ENCODE measurements at places on chromosomes 12 and 14. TPM values are rescaled to one million over a fixed set of nuclear protein-coding genes. Genes with fewer than 3 reads are reported as not detected.

DNA sequence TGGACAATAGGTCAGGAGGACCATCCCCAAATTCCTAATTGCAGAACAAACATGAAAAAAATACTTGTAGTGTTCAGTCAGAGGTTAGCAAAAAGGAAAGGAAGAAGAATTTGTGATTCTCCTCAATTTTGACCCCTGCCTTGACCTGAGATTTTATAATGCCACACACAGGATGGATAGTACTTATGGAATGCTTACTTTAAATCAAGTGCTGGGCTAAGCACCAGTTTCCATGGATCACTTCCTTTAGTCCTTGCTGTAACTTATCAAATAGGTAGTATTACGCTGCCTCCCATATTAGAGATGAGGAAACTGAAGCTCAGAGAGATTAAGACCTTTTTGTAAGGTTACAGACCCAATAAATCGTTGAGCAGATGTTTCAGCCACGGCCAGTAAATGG lies 81.2 kb upstream of the OVCH1 start:
- no peak for DNase-seq

DNA sequence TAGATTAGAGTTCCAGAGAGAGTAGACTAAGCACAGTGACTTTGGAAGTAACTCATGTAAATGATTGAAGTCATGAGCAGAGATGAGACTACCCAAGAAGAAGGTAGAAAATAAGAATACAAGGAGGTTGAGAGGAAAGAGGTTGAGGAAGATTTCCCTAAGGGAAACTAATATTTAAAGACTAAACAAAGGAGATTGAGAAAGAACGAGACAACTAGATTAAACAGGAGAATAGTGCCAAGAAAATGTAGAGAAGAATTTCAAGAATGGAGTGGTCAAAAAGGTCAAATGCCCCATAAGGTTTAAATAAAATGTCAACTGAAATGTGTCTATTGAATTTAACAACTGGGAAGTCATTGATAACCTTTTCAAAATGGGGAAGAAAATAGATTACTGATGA lies 59.0 kb downstream of the RPS29 start:
- no peak for DNase-seq

DNA sequence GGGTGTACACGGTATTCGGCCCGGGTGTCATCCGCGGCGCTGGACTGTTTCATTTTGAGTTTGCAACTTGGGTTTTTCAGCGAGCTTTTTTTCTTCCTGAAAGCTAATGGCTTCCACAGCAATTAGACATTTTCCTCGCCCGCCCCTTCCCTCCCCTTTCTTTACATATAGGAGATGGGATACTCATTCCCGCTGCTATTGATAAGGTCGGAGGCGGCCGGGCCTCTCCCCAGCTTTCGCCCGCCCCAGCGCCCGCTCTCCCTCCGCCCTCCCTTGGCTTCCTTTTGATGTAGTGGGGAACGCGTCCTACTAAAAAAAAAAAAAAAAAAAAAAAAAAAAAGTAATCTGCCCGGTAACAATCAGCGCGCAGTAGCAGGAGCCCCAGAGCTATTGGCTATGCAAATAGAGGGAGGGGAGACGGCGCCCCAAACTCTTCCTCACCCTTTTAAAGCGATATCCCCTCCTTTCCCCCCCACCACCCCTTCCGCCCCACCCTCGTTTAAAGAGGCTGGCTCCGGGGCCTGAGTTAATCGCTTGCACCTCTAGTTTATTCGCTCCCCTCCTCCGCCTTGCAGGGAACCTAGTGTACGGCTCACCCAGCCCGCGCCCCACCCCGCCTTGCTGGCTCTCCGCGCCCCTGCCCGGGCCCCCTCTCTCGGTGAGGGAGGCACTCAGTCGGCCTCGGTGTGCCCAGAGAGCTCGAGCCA lies 1.7 kb upstream of the CCND2 start:
- peak; percentile 39 for DNase-seq

DNA sequence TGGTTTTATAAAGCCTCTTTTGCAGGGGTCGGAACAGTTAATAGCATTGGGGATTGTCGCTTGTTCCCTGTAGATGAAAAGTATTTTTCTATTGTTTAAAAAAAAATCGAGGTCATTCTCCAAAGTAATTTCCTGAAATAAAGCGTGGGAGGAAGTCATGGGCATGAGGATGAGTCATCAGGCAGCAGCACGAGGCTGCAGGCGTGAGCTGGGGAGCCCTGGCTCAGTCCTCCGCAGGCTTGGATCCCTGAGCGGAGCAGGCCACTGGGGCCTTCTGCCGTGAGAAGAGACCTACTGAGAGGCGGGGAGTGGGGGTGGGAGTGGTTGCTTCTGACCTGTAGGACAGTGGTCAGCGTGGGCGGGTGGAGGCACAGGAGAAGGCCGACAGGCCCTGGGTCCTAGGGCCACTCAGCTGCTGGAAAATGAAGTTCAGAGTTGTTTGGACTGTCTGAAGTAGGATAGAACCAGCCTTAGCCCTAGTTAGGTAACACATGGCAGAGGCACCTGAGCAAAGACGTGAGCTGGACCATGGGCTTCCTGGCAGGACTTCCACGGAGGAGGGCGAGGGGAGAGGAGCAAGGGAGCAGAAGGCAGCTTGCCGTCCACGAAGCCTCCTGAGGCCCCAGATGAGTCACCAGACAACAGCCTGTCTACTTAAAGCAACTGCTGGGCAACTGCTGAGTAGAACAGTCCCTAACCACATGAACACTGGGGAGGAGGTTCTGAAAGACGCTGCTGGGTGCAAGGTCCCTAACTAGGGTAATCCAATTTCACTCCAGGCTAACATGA lies 21.1 kb upstream of the LGALS3 start:
- peak; percentile 97 for DNase-seq

GRCh38 chr12:96424601-96425000 lies 24.4 kb upstream of the CDK17 start:
- no peak for DNase-seq

DNA sequence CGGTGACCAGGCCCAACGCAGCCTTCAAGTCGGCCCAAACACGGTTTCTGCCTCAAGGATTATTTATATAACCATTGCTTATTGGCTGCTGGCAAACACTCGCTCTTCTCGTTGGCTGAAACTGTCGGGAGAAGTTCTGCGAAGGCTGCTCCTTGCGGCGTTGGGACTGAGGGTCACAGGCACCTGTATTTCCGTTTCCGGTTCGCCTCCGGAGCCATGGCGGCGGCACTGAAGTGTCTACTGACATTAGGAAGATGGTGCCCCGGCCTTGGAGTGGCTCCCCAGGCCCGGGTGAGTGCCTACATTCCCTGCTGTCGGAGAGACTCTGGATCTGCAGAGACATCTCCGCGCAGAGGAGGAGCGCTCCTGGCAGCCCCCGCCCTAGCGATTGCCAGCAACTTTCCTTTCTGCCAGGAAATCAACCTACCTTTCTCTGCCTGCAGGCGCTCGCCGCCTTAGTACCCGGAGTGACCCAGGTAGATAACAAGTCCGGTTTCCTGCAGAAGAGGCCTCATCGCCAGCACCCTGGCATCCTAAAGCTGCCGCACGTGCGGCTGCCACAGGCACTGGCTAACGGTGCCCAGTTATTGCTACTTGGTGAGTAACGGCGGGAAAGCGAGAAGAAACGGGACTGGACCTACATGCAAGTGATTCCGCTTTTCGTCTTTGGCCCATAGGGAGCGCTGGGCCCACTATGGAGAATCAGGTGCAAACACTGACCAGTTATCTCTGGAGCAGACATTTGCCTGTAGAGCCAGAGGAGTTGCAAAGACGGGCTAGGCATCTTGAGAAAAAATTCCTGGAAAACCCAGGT lies at the start of gene METTL17:
Gene METTL17, plus strand, starts transcription at position 194 of the 814 bp plus-strand sequence. Its CDS starts 23 bp downstream, at position 217.
- DNase-seq, result peak; percentile 97

- DNase-seq, result no peak
Measured at GRCh38 chr12:646442-647384, 16.5 kb downstream of the NINJ2 start.

GRCh38 chr14:72792051-72792788 lies 101.7 kb downstream of the DPF3 start:
- DNase-seq, result peak; percentile 16

DNA sequence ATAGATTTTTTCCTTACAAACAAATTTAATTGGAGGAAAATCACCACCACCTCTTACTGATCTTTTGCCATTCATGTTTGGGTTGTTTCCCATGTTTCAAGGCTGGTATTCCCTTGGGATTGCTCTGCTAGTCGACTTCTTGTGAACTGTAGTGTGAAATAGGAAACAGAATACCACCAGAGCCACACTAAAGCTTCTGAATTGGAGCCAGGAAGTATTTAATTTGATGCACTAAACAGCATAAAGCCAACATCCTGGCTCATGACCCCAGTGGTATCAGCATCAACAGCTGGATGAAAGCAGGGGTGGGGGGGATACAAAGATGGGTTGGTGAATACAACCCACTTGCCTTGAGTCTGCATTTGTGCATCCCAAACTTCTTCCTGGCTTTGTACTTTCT lies 127.5 kb downstream of the TBC1D30 start:
- DNase-seq, result no peak

- no peak for DNase-seq
Measured at GRCh38 chr14:20546877-20547276, 14.0 kb downstream of the RNASE9 start.

DNA sequence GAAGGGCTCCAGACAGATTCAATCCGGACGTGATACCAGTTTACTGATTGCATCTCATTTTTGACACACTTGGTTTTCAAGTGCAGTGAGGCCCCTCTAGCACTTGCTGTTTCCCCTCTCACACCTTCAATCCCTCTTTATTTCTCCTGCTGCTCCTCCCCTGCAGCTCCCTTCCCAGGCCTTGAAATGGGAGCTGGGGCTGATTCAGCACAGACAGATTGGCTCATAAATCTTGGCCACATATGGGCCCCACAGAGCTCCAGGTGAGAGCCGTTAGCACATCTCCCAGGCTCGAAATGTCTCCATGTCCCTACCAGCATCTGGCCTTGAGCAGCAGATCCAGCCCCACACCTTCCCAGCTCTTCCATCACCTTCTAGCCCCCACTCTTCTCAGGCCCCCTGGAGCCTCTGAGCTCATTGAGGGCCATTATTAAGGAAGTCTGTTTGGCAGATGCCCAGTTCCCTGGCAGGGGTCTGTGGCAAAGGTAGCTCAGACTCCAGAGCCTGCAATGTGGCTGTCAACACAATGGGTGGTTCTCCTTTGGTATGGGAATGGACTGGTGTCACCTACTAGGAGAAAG lies 220.3 kb upstream of the FKBP4 start:
- DNase-seq, result no peak

DNA sequence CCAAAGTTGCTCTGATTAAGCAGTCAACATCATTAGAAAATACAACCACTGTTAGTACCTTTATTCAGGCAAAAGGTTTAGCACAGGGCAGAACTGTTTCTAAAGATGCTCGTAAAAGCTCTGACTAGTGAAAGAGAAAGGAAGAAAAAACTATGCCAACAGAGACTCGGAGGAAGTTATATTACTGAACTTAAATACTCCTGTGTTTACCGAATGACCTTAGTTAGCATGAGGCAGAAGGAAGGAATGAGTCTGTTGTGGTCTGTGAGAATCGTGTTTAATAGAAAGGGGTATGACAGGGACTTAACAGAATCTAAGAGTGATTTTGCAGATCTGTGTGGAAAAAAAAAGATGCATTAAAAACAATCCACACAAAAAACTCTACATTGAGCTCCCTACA lies 84.1 kb upstream of the OVCH1 start:
- DNase-seq, result peak; percentile 92

- DNase-seq, result no peak
Measured at GRCh38 chr14:94524093-94524492, 14.8 kb upstream of the SERPINA12 start.

DNA sequence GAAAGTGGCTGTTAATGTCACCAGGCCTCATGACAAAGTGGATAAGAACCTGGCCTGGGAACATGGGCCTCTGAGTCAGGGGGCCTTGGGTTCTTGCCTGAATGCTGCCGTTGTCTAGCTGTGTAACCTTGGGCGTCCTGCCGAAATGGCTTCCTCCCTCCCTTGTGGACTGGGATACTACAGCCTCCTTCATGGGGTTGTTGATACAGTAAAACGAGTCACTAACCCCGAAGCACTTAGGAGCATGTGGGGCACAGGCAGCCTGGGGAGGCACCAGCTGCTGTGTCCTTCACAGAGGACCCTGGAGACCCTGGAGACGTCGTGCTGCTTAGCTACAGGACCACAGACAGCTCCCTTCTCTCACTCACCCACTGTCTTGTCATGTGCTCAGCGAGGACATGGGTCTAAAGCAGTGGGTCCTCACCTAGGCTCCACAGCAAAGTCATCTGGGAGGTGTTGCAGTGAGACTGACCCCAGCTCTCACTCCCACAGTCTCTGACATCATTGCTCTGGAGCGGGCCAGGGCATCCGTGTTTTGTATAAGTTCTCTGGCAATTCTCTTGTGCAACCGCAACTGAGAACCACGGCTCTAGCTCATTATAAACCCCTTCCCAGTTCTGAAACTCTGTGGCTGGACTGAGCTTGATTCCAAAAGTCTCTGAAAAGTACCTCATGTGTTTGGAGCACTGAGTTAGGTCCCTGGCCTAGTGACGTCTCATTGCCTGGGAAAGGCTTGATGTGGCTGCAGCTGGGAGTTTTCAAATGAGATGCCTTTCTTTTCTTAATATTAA lies 42.1 kb downstream of the SERPINA3 start:
- no peak for DNase-seq

GRCh38 chr14:50352584-50352983 lies 40.5 kb downstream of the DMAC2L start:
- no peak for DNase-seq

DNA sequence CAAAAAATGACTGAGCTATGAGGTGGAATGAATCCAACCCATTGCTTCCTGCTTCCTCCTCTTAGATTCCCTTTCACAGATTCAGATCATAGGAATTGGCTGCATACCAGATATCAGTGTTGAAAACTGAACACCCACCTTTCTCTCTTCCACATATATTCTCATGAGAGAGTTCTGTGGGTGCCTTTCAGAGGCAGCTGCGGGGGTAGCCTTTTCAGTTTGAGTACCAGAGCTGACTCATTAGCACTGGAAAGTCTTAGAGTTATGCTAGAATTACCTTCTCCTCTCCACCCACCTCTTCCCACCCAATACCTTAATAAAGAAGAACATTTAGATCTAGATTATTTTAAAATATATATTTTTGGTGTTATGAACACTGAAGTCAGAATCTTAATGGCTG lies 495.4 kb upstream of the SEL1L start:
- no peak for DNase-seq

GRCh38 chr14:68492381-68493151 lies 300.3 kb downstream of the ZFP36L1 start:
- DNase-seq, result no peak

Gene APOF
- not detected for total RNA-seq

Gene SERPINA12
- total RNA-seq, result not detected

Gene STON2
- total RNA-seq, result 52.9 TPM

Gene ADSS1
- total RNA-seq, result 4.4 TPM

Gene SOX5
- 14.1 TPM for total RNA-seq

Gene TMBIM4
- 41.2 TPM for total RNA-seq

Gene OASL
- 1.3 TPM for total RNA-seq

Gene ANKRD52
- 98.4 TPM for total RNA-seq
